ENCODE measurements at places on chromosomes 1 and 21.

DNA sequence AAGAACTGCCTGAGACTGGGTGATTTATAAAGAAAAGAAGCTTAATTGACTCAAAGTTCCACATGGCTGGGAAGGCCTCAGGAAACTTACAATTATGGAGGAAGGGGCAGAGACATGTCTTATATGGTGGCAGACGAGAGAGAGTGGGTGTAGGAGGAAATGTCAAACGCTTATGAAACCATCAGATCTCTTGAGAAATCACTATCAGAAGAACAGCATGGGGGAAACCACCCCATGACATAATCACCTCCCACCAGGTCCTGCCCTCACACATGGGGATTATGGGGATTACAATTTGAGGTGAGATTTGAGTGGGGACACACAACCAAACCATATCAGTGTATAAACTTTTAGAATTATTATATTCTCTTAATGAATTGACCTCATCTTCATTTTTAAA, 335.9 kb upstream of the DPYD start:
- no peak for DNase-seq

GRCh38 chr21:31230937-31231336, 113.1 kb downstream of the TIAM1 start:
- no peak for DNase-seq

- DNase-seq = no peak
Measured at GRCh38 chr1:236129306-236129705, 13.0 kb upstream of the GPR137B start.

DNA sequence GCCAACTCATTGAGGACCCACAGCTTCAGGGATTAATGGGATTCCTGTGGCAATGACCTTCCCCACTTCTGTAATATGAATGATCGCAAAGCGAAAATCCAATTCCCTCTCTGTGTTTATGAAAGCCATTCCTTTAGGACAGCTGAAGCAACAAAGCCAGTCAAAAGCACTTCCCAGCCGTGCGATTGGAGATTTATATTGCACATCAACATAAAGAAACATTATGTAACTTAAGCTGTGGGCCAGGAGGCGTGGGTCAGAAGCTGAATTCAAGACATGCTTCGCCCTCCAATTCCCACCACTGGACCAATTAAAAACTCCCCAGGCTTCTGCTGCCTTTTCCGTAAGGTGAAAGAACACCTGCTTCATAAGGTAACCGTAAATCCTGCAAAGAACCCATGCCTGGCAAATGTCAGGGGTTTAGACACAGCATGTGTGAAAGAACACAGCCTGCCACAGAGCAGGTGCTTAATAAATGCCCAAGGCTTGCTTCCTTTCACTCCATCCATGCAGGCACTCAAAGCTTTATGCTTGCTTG, 138.9 kb upstream of the SOD1 start:
- peak; percentile 40 for DNase-seq

GRCh38 chr1:234545517-234546386, 64.2 kb downstream of the IRF2BP2 start:
- DNase-seq = no peak

- DNase-seq = no peak
Measured at GRCh38 chr1:186188004-186188539, 187.0 kb downstream of the TPR start.

- no peak for DNase-seq
Measured at GRCh38 chr1:77060000-77060399, 159.2 kb downstream of the PIGK start.

DNA sequence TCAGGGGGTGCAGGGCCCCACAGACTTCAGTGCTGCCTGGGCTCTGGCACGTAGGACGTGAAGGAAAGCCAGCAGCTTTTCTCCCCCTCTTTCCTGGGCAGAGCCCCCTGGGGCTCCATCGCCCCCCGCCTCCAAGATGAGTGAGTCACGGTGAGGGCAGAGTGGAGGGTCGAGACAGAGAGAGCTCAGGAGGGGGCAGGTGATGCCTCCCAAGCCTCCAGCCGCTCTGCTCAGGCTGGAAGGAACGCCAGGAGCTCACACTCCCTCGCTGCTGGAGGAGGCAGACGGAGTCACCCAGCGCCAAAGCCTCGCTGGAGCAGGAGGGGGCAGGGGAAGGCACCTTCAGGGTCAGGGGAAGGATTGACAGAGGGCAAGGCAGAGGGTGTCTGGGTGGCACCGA, 119.5 kb downstream of the CASZ1 start:
- no peak for DNase-seq

GRCh38 chr1:24896596-24897262, 33.3 kb downstream of the RUNX3 start:
- no peak for DNase-seq

- no peak for DNase-seq
Measured at GRCh38 chr21:44727757-44728156, 16.4 kb upstream of the TSPEAR start.

DNA sequence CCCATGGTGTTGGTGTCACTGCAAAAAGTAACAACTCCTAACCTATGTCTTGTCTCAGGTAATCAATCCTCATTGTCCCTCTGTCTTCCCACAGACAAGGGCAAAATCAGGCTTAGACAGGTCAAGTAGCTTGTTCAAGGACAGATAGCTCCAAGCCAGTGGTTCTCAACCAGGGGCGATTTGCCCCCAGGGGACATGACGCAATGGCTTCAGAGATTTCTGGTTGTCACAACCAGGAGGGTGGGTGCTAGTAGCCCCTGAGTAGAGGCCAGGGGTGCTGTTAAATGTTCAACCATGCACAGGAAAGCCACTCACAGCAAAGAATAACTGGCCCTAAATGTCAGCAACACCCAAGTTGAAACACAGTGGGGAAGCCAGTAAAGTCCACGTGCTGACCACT, 178.9 kb downstream of the RUNX1 start:
- no peak for DNase-seq

DNA sequence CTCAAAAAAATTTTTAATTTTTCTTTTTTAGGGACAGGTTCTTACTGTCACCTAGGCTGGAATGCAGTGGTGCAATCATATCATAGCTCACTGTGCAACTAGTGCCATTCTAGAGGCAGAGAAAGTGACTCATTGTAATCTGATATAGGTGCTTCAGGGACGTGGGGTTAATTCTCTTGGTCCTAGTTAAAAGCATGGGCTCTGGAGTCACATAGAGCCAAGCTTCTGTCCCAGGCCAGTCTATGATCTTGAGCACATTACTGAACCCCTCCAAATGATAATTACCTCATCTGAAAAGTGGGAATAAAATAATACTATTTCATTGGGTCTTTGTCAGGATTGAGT, 1.1 kb upstream of the ADIPOR1 start:
- no peak for DNase-seq

DNA sequence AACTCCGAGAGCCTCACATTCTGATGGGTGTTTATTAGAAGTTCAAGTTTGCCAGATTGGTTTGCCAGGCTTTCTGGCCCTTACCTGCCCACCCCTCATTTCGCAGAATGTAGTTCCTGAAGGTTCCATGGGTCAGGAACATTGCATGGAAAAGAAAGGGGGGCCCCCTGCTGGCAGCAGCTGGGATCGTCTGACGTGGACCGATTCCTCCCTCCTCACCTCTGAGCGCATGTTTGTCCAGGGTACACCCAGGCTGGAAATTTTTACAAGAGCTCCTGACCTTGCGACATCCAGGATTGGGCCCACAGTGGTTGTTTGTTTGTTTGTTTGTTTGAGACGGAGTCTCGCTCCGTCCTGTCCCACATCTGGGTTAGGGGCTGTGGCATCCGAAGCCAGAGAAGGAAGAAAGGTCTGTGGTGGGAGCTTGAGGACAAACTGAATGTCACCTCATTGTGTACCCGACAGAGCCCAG, 126.0 kb upstream of the TMEM51 start:
- DNase-seq = peak; percentile 53

- DNase-seq = peak; percentile 8
Measured at GRCh38 chr1:114510274-114511031, 550 bp downstream of the TRIM33 start.

- no peak for DNase-seq
Measured at GRCh38 chr1:231057410-231057809, 17.4 kb upstream of the FAM89A start.

DNA sequence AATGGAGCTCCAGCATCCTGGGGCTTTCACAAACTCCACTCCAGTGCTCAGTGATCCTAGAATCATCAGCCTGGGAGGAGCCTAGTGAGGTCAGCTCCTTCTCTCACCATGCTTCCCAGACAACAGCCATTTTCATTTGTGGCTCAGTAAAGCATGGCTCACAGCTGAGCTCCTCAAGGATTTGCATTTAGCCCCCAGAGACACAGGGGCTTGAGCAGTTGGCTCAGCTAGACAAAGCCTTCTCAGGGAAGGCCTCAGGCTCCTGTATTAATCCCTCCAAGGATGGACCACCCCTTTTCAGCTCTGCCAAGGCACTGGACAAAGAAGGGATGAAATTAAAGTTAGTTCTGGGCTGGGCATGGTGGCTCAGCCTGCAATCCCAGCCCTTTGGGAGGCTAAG, 39.5 kb downstream of the ERI3 start:
- no peak for DNase-seq

DNA sequence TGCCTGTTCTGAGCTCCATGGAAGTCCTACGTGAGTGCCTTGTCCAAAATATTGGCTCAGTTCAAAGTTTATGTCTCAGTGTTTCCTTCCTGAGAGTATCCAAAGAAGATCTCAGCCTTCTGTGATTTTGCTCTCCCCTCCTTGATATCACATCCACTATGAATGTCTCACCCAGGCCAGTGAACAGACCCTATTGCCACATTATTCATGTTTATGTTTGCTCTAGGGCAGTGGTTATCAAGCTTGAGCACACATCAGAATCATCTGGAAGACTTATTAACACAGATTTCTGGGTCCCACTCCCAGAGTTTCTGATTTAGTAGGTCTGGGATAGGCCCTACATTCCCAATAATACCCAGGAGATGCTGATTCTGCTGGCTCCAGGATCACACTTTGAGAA, 145.0 kb upstream of the FGGY start:
- no peak for DNase-seq

DNA sequence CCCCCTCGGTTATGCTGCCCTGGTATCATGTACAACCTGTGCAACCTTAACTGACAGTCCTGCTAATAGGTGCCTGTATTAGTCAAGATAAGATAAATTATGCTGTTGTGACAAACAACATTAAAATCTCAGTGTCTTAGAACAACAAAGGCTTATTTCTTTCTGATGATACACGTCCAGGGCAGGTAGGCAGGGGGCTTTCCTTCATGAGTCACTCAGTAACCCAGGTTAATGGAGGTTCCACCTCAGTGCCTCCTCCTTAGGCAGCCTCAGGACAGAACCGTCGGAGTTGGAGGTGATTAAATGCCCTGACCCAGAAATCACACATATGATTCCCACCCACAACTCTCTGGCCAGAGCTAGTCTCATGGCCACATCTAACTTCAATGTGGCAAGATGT, 94.6 kb upstream of the CASZ1 start:
- DNase-seq = no peak

DNA sequence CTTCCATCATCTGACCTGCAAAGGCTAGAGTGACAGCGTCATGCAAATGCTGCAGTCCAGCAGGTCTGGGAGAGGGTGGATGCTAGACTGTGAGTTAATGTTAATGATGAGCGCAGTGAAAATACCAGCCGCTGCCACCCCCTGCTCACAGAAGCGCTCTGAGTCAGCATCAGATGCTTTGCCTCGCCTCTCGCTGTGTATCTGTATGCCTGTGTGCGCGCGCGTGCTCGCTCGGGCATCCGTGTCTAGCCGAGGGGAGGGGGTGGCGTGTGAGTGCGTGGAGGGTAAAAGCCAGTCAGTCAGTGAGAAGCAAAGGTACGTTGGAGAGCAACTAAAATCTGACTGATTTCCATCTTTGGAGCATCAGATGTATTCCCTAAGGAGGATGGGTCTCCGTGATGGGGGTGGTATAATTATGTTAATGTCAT, 858.7 kb downstream of the USP25 start:
- DNase-seq = peak; percentile 42

DNA sequence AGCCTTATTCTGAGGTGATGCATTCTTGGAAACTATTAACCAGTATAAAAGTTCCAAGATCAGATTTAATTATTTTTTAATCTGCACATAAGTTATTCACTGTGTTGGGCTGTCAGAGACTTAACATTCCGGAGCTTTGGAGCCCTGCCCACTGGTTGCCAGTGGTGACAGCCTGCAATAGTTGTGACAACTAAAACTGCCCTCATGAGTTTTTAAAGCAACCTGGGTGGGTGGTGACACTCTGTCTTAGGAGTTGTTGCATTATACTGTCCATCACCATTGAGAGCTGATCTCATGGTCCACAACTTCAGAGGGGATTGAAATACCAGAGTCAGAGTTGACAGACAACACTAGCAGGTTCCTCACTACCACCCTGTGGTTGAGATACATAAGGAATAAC, 653.9 kb upstream of the USP24 start:
- no peak for DNase-seq

DNA sequence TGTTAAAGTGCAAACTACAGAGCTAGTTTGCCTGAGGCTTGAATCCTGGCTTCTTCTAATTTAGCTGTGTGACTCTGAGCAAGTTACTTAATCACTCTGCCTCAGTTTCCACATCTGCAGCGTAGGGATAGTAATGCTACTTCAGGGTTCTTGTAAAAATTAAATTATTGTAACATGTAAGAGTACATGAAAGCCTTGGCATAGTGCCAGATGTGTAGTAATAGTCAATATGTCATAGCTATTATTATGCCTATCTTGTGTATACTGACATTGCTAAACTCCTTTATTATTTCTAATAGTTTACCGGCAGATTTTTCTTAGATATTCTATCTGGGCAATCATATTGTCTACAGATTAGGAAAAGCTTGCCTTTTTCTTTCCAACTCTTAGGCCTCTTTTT, 6.8 kb upstream of the TADA1 start:
- no peak for DNase-seq

GRCh38 chr1:229970714-229971113, 96.3 kb upstream of the GALNT2 start:
- no peak for DNase-seq

- no peak for DNase-seq
Measured at GRCh38 chr1:185520188-185520920, 203.3 kb upstream of the IVNS1ABP start.

- no peak for DNase-seq
Measured at GRCh38 chr1:110172001-110172400, 21.7 kb downstream of the SLC6A17 start.

DNA sequence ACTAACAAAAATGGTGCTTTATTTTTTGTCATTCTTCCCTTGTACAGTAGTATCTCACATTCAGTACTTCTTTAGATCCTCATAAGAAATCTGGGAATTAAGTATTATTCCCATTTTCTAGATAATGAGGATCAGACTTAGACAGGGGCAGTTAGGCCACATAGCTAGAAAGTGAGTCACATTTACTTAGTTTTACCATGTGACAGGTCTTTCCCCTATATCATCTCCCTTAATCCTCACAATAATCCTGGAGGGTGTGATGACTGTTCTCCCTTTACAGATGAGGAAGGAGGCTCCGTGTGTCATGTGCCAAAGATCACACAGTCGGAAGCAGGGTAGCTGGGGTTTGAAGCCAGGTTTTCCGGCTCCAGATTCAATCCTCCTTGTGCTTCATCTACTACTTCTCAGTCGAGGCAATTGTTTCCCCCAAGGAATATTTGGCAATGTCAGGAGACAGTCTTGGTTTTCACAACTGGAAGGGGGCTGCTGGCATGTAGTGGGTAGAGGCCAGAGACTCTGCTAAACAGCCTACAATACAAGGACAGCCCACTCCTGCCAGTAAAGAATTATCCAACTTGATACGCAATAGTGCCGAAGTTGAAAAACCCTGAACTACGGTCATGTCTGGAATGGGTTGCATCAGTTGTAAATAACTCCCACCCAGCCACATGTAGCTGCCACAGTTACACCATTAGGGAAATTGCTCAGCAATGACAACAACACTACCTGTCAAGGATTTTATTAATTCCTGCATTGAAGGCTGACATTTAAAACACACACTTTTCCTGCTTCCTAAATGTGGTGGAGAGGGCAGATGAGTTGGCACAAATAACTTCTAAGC, 54.5 kb downstream of the C8B start:
- DNase-seq = no peak

GRCh38 chr21:44444286-44444931, 10.9 kb upstream of the LRRC3 start:
- no peak for DNase-seq
